Femur (tissue), 1 donor: ENCODE measurements at places on chromosomes 3 and 15.
A peak's percentile ranks its signal among the peaks of the same experiment; 100 is the strongest.

DNA sequence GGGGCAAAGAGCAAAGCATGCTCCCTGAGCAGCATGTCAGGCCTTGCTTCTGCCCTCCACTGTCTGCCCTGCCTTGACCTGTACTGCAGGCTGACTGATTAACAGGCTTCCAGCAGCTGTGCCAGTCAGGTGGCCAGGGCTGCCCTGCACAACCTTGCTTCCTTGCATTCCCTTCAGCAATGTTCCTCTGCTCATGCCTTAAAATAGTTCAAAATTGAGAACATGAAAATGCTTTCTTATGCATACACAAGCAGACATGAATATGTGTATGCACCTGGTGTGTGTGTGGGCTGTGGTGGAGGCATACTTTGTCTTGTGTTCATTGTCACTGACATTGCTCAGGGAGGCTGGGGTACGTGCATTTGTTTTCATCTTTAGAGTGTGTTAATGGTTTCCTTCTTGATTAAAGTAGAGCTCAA lies 1.2 kb upstream of the SLC22A13 start:
- no peak for DNase-seq

DNA sequence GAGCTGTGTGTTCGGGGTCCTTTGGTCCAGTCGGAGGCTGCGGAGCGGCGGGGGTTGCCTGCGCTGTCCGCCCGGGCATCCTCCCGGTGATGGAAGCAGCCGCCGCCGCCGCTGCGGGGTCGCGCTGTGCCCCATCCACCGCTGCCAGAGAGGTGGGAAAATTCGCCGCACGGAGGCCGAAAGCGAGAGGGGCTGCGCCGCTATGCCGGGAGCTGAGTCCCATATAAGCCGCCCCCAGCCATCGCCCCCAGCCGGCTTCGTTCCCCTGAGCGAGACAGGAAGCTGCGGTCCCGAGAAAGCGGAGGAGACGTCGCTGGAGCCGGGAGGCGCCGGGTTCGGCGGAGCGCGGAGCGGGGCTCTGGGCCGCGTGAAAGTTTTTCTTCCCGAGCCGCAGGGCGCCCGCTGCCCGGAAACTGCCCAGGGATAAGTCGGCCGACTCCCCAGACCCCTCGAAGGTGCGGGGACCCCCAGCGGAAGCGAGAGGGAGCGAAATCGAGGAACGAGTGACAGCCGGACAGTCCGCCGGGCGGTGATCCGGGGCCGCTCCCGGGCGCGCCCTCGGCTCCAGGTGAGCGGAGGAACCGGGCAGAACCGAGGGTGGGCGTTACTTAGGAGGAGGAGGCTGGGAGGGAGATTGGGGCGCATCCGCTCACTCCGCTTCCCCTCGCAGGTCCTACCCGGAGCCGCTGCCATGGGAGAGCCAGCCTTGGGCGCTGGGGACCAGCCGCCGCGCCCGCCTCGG lies 574 bp downstream of the CHST2 start:
- peak; percentile 40 for DNase-seq

DNA sequence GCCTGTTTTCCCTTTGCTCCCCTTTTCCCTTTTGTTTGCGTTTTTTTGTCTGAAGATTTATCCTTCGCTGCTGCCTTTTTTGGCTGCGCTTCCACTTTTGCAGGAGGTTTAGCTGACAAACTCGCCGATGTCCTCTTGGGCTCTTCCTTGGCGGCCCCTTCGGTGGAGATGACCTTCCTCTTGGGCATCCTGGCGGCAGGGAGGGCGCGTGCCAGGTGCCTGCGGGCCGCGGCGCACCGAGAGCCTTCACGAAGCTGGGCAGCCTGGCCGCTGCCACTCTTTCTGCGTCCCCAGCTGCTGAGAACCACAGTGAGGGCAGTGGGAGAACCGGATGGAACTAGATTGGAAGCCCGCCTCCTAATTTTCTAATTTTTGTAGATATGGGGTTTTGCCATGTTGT lies 197.1 kb upstream of the C2CD4B start:
- DNase-seq, result no peak

DNA sequence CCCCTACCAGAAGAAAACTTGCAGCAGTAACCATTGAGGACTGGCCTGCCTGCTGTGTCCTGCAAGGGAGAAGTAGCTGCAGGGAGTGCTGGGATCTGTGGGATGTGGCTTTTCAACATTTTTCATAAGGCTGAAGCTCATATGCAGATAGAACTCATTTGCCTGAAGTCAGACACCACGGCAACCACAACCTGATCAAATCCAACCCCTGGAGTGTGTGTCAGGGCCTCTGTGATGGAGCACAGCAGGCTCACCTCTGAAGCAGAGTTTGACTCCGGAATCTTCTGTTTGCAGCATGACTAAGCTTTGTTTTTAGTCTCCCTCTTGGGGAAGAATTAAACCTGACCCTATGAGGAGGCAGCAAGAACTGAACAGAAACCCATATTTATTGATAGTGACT lies 508.7 kb downstream of the AGBL1 start:
- DNase-seq, result no peak

GRCh38 chr3:105459566-105460290 lies 93.0 kb downstream of the ALCAM start:
- DNase-seq, result no peak

DNA sequence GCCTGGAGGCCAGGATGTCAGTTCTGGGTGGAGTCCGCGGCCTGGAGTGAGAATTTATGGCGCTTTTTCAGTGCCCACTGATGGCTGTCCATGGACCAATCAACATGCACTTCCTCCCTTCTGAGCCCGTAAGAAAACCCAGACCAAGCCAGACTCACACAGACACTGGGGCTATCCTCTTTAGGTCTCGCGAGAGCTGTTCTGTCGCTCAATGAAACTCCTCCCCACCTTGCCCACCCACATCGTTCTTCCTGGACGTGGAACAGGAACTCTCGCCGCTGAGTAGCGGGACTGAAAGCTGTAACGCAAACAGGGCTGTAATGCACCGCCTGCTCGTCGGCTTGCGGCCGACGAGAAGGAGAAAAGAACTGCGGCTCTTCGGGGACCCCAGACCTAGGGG lies 833.0 kb upstream of the CADM2 start:
- DNase-seq, result no peak

- peak; percentile 39 for DNase-seq
These were observed 639 bp downstream of the NIPA1 start for GRCh38 chr15:22786868-22787698.

DNA sequence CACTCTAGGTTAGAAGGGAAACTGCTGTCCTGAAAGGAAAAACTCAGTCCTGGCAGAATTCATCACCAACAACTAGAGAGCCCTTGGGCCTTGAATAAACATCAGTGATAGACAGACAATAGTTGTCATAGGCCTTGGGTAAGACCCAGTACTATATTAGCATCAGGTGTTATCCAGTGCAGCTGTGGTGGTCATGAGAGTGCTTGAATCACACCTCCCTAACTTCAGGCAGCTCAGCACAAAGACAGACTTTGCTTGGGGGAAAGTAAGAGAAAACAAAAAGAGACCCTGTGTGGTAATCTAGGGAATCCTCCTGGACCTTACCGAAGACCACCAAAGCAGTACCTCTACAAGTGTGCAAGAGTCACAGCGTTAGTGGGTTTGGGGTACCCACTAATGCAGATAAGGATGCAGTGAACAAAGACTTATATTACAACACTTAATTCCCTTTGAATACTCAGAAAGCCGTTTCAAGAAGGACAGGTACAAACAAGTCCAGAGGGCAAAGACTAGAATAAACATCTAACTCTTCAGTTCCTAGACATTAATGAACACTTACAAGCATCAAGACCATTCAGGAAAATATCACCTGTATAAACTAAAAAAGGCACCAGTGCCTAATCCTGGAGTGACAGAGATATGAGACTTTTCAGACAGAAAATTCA lies 332.3 kb upstream of the EPHA3 start:
- no peak for DNase-seq

- DNase-seq, result no peak
These were observed 20.4 kb downstream of the CCDC191 start for GRCh38 chr3:114035896-114036295.

GRCh38 chr3:98764472-98764884 lies 1.3 kb downstream of the ST3GAL6 start:
- DNase-seq, result no peak

GRCh38 chr15:32880642-32881041 lies 162.8 kb downstream of the GREM1 start:
- DNase-seq, result no peak

DNA sequence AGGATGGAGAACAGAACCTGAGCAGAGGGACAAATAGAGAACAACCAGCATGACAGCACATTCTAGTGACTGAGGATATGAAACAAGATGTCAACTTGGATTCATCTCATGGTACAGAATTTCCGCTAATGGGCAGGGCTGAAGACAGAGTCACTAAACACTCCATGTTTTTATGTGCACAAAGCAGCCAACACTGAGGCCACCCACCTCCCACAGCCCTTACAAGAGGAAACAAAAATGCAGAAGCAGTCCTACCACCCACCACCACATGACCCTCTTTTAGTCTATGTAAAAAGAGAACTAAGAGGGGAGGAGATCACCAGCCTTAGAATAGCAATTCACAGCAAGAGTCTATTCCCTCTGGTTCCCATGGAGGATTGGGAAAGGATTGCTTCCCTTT lies 131.4 kb upstream of the UBE2E2 start:
- peak; percentile 39 for DNase-seq

GRCh38 chr15:38886315-38887163 lies 321.9 kb upstream of the RASGRP1 start:
- DNase-seq, result no peak

DNA sequence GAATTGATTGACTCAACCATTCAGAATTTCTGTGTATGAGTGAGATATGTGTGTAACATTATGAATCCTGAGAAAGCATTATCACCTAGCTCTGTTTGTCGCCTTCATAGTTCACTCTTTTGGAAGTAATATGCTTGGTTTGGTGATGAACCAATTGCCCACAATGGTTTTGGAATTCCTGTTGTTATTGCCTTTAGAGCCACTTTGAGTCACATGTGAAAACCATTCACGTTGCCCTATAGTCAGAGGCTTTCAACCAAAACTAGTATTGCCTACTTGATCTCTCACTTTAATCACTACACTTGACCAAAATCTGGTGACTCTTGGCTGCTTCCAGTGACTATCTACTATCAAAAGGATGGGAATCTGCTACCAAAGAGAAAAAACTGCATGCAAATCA lies 78.2 kb upstream of the FLNB start:
- no peak for DNase-seq

DNA sequence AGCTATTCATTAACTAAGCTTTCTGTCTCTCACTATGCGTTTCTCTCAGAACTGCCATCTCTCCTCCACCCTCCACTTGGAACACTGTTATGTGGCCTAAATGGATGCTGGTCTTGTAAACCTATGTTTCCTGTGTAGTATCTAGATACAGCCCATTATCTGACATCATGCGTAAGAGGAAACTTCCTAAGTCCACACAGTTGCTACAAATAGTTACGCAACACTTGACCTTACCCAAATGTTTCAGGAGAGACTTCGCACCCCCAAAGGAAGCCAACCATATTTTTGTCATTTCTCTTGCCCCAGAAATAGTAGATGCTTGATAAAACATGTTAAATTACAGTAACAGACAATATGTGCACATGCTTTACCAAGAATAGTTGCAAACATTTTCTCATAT lies 87.2 kb upstream of the TPRG1 start:
- DNase-seq, result no peak

- DNase-seq, result no peak
These were observed 303.3 kb upstream of the CBLB start for GRCh38 chr3:106172101-106172500.

DNA sequence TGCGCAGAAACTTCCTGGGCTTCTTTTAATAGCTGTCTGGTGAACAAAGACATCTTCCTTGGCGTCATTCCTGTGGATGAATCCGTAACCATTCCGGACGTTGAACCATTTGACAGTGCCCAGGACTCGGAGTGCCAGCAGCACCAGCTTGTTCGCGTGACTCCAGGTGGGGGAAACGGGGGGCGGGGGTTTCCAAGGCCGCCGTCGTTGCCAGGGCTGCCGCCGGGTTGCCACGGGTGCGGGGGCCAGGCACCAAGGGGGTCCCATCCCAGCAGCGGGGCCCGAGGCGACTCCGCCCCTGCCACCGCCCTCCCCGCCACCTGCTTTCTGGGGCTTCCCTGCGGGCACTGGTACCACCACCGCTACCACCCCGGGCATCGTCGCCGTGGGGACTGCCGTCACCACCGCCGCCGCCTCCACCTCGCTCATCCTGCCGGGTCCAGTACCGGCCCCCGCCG lies 22.8 kb downstream of the RGMA start:
- no peak for DNase-seq

DNA sequence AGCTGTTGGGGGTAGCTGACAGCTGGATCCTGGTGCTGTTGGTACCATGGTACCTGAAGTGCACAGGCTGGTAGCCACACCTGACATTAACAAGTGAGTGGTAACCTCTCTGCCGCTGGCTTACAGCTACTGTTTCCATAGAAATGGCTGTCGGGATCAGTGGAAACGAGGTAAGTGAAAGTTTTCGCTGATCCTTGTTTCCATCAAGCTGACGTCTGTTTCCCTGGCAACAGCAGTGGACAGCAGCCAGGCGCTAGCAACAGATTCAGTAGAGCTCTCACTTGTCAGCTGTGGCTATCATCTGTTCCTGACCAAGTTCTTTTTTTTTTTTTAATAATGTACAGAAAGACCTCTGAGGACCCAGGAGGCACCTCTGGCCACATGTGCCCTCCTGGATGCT lies 166.2 kb downstream of the CHDH start:
- peak; percentile 95 for DNase-seq

GRCh38 chr3:195556390-195556789 lies 13.3 kb upstream of the PPP1R2 start:
- DNase-seq, result no peak

- DNase-seq, result no peak
These were observed 515.9 kb downstream of the NLGN1 start for GRCh38 chr3:173913397-173913796.

DNA sequence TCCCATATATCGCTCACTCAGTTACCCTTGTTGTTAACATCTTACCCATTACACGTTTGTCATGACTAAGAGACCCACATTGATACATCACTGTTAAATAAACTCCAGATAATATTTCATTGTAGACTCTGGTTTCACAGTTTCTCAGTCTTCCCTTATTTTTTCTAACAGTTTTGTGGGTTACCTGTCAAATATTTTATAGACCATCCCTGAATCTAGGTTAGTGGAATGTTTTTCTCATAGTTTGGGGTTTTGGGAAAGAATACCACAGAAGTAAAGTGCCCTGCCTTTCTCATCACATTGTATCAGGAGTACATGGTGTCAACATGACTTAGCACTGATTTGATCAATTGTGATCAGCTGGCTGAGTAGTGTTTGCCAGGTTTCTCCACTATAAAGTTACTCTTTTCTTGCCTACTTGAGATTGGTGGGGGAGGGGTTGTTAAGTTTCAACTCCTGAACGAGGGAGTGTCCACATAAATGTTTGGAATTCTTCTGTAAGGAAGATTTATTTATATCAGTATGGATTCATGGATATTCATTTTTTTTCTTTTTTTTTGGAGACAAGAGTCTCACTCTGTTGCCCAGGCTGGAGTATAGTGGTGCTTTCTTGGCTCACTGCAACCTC lies 25.9 kb downstream of the RNF111 start:
- DNase-seq, result no peak

DNA sequence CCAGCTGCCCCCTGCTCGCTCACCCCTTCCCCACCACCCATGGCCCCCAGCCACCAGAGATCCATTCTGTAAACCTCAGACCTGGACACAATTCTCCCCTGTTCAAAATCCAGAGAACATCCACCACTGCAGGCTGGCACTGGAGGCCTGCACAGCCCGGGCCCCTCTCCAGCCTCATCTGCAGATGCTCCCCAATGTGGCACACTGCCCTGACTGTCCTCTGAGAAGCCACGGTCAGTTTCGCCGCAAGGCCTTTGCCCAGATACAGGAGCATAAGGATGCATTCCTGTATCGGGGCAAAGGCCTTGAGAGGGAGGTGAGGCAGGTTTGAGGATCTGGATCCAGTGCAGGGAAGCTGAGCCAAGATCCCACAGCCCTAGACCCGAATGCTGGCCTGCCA lies 175.4 kb upstream of the LINGO1 start:
- no peak for DNase-seq

GRCh38 chr15:50880206-50880605 lies 28.3 kb upstream of the AP4E1 start:
- no peak for DNase-seq
